NCI-H2081 treated with DMSO at 0.1 percent for 48 hours (cell line): ENCODE measurements at places on chromosomes 1 and 21.

- DNase-seq = no peak
These were observed 16.9 kb upstream of the DMRTB1 start for GRCh38 chr1:53442299-53442698.

DNA sequence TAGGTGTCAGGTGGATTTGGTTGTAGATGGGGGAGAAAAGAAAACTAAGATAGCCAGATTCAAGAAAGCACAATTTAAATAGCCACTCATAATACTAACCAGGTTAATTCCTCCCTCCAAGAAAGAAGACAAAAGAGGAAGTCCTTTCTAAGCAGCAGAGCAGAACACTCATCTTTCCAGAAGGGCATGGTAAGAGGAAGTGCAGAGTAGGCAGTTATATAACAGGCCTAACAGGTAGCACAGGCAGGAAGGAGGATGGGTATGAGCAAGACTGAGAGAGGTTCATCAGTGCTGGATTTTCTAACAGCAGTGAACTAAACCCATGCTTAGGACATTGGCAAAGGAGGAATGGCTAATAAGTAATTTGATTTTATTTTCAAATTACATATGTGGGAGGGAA is 517.5 kb downstream of the PLPP3 start:
- DNase-seq = no peak

DNA sequence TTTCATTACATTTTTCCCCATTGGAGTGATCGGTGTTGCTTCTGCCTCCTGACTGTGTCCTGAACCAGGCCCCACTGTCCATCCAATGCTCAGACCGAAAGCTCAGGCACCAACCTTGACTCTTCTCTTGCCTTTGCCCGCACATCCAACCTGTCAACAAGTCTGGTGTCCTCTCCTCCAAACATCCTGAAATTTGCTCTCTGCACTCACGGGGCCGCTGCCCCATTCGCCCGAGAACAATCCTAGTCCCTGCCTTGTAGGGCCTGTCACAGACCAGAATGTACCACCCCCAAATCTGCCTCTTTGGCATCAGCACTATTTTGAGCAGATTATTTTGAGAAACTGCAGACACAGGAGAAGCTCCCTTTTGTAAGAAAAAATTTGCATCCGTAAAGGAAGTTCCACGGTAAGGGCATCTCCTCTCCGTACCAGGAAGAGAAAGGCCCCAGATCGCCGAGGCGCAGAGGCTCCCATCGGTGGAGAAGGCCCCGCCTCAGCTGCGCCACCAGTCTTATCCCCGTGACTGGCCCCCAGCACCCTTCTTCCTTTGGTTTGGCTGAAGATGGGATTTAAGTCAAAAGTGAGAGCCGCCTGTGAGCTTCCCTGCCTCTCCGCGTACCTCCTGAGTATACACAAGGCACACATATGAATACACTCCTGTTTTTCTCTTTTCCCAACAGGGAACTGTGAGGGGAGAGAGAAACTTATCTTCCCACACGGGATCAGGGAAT is 7.1 kb downstream of the MORN1 start:
- no peak for DNase-seq

DNA sequence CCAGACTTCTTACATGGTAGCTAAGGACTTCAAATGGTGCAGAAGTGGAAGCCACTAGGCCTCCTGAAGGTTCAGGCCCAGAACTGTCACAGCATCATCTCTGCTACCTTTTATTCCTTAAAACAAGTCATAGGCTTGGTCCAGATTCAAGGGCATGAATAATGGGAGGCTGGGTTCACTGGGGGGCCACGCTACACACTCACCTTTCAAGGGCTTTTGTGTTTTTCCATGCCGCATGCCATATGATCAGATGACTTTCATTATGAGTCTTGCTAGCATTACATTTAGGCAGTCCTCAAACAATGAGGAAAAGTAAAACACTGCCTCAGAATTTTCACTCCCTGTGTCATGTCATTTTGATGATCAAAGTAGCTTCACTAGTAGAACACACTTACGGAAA is 83.4 kb downstream of the VPS26C start:
- DNase-seq = no peak

GRCh38 chr1:10788592-10789006 is 7.8 kb downstream of the CASZ1 start:
- DNase-seq = no peak

GRCh38 chr1:61450454-61450853 is 274.5 kb downstream of the TM2D1 start:
- DNase-seq = no peak

DNA sequence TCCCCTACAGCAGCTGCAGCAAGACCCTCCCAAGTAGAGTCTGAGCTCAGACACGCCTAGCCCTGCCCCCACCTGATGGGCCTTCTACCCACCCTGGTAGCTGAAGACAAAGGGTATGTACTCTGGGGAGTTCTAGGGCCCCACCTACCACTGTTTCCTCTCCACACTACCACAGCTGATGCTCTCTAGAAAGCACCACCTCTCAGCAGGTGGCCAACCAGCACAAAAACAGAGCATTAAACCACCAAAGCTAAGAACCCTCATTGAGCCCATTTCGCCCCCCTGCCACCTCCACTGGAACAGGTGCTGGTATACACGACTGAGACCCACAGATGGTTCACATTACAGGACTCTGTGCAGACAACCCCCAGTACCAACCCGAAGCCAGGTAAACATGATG is 258.9 kb downstream of the SETD4 start:
- no peak for DNase-seq

- no peak for DNase-seq
These were observed 104.9 kb downstream of the EPHB2 start for GRCh38 chr1:22815421-22816066.

- peak; percentile 53 for DNase-seq
These were observed 40.8 kb upstream of the KCTD3 start for GRCh38 chr1:215526147-215526845.

GRCh38 chr1:9341301-9341845 is 48.7 kb downstream of the SPSB1 start:
- DNase-seq = no peak

DNA sequence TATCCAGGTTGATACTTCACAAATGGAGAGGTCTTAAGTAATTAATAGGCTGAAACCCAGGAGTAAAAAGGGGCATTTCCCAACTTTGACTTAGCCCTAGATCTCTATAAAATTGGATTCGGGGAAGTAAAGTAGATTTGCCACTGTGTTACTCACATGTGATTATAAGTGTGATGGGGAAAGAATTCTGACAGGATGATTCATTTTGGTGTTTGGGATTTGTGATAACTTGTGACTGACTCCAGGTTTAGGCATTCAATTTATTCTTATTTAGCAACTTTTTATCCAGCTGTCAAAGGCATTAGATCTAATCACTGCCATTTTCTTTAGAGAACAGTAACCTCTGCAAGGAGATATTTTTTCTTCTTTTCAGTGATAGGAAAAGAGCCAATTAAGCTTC is 175.5 kb downstream of the ASTN1 start:
- no peak for DNase-seq

DNA sequence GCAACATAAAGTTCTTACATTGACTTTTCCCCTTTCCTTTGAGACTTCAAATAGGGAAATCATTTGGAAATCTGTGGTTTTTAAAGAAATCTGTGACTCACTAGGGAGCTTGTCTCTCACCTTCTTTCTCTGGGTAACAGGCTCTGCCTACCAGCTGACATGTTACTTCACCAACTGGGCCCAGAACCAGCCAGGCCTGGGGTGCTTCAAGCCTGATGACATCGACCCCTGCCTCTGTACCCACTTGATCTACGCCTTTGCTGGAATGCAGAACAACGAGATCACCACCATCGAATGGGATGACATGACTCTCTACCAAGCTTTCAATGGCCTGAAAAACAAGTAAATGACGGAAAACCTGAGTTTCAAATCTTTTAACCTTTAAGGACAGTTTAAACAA is 9.2 kb upstream of the CHIA start:
- DNase-seq = no peak

- DNase-seq = peak; percentile 42
These were observed 16.5 kb downstream of the STK40 start for GRCh38 chr1:36369061-36369861.

- DNase-seq = no peak
These were observed 85.6 kb downstream of the NKAIN1 start for GRCh38 chr1:31154000-31154631.

DNA sequence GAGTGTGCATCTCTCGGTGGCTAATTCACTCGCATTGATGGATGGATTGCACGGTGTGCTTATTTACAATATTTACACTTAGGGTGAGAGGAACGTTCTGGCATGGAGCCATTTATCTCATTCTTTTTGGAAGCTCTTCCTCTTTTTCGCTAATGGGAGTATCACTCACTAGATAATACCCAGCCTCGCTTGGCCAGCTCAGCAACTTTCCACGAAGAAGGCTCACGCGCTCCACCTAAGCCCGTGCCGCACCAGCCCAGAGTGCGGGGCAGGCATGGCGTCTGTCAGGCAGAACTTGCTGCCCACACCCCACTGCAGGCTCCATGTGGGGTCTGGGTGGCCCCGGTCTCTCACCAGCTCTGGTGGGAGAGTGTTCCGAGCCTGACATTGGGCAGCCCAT is 484.9 kb downstream of the NPHP4 start:
- DNase-seq = no peak

GRCh38 chr21:46404306-46404705 is 54.4 kb upstream of the DIP2A start:
- no peak for DNase-seq

DNA sequence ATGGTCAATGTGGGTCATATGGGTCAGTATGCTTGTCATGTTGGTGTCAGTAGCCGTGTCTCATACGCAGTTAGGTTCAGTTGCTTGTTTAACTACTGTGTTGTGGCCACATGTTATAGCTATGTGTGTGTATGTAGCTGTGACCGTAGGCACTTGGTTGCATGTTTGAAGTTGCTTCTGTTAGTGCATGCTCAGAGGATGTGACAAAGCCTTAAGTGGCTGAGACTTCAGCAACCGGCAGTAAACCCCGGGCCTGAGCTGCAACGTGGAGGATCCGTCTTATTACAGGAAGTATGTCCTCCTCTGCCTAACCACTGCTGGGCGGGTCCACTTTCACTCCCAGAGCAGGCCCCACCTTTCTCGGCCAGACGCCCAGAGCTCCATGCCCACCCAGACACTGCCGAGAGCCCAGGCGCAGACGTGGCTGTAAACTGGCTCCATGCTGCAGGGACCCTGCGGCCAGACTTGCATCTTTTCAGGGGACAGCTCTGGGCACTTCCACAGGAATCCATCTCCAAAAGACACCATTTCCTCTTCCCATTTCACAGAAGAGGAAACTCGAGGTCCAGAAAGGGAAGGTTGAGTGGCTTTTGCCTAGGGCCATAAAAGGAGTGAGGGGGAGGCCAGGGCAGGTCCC is 2.2 kb downstream of the TCEA3 start:
- no peak for DNase-seq

DNA sequence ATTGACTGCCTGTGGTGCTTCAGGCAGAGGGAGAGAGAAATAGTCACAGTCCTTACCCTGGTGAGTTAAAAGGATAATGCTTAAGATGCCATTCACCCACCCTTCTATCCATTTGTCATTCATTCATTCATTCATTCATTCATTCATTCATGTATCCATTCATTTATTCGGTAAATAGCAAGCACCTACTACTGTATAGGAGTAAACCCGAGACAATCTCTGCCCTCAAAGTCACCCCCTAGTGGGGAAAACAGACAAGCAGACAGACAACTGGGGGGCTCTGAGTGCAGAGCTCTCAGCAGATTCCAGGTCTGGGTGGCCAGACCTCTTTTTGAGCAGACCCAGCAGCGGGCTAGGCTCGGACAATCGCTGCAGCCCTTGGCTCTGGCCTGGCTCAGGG is 14.1 kb upstream of the ACTL8 start:
- no peak for DNase-seq

- no peak for DNase-seq
These were observed 43.1 kb downstream of the FOXO6 start for GRCh38 chr1:41404308-41404761.

- no peak for DNase-seq
These were observed 31.7 kb upstream of the DNAH14 start for GRCh38 chr1:224897529-224898327.

DNA sequence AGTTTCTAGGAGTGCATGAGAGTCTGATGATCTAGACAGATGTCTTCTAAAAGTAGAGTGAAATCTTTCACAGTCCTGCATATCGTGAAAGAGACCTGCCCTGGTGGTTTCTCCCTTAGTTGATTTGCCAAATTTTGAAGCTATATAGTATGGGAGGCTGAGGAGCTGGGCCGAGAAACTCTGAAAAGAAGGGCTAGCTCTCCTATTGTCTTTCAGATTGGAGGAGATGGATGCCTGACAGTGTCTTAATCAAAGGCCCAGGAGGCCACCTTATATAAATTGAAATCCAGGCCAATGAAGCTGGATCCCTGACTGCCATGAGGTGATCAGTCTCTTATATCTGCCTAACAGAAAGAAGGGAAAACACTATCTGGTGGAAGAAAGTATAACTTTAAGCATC is 18.4 kb upstream of the CD84 start:
- DNase-seq = no peak
